ENCODE measurements at places on chromosomes 1 and 21.

GRCh38 chr1:230753586-230754251 is 6.5 kb downstream of the CAPN9 start:
- peak; percentile 19 for DNase-seq

GRCh38 chr21:27301220-27301619 is 334.3 kb upstream of the ADAMTS5 start:
- no peak for DNase-seq

DNA sequence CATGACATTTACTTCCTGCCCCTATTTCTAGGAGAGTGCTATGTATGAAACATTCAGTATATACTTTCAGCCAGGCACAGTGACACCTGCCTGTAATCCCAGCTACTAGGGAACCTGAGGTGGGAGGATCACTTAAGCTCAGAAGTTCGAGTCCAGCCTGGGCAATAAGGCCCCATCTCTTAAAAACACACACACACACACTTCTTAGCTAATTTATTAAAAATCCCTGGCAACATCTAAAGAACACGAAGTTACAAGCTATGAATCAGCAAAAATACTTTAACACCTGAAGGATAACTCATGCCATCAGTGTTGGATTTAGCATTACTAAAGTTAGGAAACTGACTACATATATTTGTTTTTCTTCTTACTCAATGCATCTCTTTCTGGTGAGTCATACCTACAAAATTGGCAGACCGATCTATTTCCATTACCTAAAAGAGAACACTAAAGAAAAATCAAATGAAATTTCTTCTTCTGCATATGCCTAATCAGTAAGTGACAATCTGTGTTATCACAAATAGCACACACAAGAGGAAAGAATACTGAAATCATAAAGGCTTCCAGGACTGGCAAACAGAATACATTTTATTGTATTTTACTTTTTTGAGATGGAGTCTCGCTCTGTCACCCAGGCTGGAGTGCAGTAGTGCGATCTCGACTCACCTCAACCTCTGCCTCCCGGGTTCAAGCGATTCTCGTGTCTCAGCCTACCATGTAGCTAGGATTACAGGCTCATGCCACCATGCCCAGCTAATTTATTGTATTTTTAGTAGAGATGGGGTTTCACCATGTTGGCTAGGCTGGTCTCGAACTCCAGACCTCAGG is 41.4 kb downstream of the RNF115 start:
- no peak for DNase-seq

- no peak for DNase-seq
Observed at GRCh38 chr1:31140299-31140698, 74.8 kb upstream of the PUM1 start.

- DNase-seq = no peak
Observed at GRCh38 chr1:30299393-30299792, 424.0 kb downstream of the MATN1 start.

DNA sequence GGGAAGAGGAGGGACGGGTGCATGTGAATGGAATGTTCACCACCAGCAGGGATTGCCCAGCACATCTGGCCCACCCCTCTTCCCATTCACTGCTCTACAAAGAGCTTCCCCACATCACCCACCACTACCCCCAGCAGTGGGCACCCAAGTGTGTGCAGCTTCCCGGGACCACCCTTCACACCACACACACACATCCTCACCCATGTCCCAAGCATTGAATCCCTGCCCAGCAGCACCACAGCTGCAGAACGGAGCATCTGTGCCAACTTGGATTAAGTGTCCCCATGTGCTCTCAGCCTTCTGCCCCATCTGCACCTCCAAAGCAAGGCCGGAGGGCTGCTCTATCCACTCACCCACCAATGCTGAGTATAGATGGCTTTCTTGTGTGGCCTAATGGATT is 141.4 kb downstream of the PSMG1 start:
- DNase-seq = no peak

Measured in common myeloid progenitor, CD34-positive (primary cell).